ENCODE measurements at places on chromosomes 12 and 14.

DNA sequence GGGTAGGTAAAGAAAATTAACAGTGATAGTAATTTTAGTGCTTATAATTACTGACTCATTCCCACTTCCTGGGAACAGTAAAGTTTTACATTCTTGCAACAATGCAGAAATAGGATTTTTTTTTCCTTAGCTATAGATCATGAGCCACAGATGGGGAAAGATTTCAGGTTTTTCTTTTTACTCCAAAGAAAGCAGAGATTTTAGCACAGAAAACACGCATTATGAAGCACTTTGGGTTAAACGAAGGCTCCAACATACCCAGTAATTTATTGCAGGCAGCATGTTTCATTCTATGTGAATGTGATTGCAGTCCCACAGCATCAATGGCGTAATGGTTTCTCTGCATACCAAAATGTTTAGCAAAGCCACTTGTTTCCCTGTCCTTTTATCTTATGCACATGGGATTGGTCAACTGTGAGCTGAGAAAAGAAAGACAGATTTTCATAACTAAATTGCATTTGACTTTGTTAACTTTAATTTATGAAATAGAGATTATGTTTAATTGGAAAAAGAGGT lies 124.6 kb upstream of the E2F7 start:
- DNase-seq, result no peak

GRCh38 chr12:21941506-21942376 lies 515 bp upstream of the ABCC9 start:
- no peak for DNase-seq

DNA sequence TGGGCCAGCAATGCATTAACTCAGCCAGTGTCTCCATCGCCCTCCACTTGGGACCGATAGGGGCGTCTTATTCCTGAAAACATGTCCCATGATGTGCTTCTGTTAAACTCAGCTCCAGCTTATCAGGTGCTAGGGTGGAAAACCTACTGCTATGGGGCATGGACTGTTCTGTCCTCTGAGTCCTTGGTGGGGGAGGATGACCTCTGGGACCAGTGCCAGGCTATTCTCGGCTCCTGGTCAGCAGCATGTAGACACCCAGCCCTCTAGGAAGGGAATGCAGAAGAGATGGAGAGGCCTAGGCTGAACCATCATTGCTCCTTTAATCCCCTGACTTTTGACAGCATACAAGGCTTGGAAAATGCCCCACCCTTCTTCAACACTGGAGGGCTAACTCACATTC lies 486.2 kb downstream of the MED13L start:
- no peak for DNase-seq

DNA sequence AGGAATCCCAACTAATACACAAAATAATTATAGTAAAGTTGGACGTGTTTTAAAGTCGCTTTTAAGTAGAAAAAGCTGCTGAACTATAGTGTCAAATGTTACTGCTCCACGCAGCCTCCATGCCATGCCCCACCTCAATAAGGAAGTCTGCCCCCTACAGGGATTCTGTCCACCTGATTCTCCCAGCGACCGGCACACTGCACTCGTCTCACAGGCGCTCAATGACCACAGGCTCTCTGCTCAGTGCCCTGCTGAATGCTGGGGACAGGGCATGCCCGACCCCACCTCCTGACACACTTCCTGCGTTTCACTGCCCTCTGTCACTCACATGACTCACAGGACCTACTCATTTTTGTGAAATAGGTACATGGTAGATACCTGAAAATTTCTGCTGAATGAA lies 48.9 kb downstream of the BDKRB1 start:
- DNase-seq, result no peak

DNA sequence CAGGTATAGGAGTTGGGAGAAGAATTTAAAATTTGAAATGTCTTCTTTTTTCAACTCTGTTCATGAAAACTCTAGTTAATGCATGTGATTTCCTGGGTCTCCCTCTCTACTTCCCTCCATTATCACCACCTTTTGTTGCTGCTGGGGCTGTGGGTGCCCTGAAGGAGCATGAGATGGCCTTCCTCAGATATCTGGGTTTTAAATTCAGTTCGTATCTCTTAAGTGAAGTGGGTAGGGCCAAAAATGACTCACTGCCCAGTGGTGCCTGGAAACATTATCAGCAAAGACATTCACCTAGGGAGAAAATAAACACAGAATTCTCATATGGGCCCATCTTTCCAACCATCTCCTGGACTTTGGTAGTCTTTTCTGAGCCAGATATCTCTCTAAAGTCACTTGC lies 234.9 kb upstream of the PLEKHG7 start:
- no peak for DNase-seq

DNA sequence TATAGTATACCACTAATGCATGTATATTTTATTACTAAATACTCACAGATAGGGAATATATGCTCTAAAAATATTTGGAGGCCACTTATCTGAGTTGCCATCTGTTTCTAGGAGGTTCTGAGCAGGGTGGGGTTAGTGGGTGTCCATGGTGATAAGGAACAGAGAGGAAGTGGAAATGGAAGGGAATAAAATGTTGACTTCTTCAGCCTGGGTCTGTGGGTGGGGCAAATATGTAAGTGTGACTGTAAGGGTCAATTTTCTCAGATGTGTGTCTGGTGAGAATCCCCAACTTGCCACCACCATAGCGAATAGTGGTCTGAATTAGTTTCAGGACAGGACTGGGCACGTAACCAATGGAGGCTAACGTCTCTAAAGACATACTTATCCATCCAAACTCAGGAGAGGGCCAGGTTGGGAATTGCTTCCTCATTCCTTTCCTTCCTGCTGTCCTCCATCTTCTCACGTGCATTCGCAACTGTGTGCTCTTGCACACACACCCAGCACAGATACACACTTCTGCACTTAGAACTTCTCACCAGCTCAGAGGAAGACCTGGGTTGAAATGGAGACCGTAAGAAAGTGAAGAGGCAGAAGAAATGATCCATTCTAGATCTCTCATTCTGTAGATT lies 54.2 kb upstream of the GZMB start:
- DNase-seq, result peak; percentile 84
